ENCODE measurements at places on chromosomes 7 and 10.

DNA sequence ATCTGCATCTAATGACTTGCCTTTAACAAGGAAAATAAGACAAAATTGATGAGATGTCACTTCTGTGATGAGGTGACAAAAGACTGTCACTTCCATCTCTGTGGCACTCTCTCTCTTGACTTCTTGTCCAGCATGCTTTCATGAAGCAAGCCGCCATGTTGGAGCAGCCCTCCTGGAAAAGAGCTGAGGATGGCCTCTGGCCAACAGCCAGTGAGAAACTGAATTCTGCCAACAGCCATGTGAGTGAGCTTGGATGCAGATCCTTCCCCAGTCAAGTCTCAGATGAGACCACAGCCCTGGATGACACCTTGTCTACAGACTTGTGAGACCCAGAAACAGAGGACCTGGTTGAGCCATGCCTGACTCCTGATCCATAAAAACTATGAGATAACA is 412.6 kb upstream of the SHH start:
- DNase-seq, result no peak

- DNase-seq, result no peak
Observed at GRCh38 chr10:127679642-127680255, 57.2 kb upstream of the FOXI2 start.

DNA sequence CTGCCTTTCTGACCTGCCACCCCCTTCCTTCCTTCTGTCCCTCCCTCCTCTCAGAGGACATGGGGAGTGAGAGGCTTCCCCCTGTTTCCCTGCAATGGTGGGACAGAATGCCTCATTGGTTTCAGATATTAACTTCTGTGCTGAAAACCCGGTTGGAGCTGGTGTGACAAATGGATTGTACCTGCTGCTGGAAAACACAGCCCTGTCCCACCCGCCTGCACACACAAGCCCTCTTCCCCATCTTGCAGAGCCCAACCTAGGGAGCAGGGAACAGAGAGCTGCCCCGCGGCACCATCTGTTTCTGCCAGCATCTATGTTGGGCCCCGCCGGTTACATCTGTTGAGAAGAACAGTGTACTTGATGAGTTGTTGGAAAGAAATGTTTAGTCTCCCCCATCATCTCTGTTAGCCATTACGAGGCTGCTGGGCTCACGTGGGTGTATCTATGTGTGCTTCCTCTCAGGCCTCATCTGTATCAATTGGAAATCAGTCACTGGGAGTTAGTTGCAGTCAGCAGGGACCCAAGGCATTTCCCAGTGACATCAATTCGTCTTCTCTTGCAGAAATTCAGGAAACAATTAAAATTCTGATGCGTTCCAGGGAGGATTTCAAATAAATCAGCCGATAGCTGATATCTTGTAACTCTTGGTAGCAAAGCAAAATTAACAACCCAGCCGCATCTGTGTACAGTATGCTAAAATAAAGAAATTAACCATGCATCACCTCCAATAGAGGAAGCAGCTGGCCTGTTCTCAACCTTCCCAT is 725.6 kb upstream of the GALNT17 start:
- DNase-seq, result peak; percentile 98

- no peak for DNase-seq
Observed at GRCh38 chr10:103613616-103614015, 120.1 kb downstream of the NEURL1 start.

DNA sequence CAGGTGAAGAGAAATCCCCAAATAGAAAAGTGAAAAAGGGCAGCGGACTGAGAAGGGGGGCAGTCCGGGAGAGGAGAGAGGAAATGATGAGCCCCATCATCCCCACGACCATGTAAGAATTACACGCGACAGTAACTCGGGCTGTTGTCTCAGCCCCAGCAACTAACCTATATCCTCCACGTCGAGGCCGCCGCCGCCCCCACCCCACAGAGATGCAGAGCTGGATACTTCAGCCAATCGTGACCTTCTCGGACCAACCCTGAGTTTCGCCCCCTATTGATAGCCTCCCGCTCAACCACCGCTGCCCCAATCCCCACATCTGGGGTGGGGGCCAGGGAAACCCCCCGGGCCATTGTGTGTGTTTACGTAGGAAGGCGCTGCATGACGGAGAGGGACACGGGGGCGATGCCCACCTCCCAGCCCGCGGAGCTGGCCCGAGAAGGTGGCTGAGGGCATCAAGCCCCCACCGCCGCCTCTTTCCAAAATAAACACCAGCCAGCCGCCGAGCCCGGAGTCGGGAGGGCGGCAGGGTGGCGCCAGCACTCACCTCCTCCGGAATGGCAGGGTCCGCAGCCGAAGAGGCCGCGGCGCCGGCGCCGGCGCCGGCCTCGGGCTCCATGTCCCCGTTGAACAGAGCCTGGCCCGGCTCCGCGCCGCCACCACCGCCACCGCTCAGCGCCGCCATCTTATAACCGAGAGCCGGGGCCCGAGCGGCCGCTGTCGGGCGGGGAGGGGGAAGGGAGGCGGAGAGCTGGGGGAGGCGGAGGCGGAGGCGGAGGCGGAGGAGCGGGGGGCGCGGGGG is 509 bp downstream of the BRAF start:
- peak; percentile 59 for DNase-seq

DNA sequence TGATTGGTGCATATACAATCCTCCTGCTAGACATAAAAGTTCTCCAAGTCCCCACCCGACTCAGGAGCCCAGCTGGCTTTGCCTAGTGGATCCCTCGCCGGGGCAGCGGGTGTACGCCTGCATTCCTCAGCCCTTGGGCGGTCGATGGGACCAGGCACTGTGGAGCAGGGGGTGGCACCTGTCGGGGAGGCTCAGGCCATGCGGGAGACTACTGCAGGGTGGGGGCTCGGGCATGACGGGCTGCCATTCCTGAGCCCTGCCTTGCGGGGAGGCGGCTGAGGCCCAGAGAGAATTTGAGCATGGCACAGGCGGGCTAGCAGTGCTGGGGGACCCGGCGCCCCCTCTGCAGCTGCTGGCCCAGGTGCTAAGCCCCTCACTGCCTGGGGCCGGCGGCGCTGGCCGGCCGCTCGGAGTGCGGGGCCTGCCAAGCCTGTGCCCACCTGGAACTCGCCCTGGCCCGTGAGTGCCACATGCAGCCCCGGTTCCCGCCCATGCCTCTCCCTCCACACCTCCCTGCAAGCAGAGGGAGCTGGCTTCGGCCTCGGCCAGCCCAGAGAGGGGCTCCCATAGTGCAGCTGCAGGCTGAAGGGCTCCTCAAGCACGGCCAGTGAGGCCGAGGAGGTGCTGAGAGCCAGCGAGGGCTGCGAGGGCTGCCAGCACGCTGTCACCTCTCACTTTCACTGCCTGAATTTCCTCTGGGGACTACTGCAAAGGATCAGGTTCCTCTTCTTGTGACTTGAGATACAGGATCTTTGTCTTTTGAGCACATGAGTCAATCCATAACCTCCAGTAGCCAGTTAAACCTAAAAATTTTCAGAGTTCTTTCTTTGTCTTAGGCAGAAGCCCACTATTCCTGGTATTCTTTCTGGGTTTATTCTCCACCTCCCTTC is 25.1 kb upstream of the ELOVL3 start:
- DNase-seq, result no peak

GRCh38 chr7:156907656-156908055 is 14.7 kb upstream of the LMBR1 start:
- no peak for DNase-seq

Measured in NCI-H1694 treated with DMSO at 0.1 percent for 48 hours (cell line).